Stimulated activated CD4-positive, alpha-beta T cell treated with anti-CD3 and anti-CD28 coated beads, Interleukin-1b, Interleukin-23, amount 100 ng/mL, for 4 hours (primary cell): ENCODE measurements at places on chromosomes 16 and 17.

- no peak for DNase-seq
These were observed 8.6 kb upstream of the ENPP7 start for GRCh38 chr17:79721993-79722671.

GRCh38 chr16:10410469-10410868, 24.6 kb downstream of the ATF7IP2 start:
- no peak for DNase-seq

- DNase-seq: no peak
These were observed 2.0 kb upstream of the KRTAP2-1 start for GRCh38 chr17:41049110-41049509.

- DNase-seq: no peak
These were observed 4.7 kb upstream of the CHD3 start for GRCh38 chr17:7883781-7884386.

DNA sequence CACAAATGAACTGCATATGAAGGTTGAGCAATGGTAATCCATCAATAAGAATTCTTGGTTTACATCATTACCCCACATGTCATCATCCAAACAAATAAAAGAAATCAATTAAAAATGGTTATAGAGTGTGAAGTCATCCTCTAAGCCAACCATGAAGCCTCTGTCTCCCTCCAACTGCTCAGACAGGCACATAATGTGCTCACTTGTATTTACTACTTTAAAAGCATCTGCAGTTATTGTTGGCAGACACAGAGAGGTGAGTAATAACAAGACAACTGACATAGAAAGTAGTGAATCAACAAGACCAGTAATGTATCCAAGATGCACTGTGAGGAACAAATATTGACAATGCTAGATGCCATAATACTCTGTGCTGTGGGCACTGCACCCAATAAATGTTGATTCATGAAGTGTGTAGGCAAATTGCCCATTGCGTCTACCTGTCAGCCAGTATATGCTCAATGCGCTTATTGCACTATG, 20.0 kb downstream of the ADAMTS18 start:
- DNase-seq: no peak

DNA sequence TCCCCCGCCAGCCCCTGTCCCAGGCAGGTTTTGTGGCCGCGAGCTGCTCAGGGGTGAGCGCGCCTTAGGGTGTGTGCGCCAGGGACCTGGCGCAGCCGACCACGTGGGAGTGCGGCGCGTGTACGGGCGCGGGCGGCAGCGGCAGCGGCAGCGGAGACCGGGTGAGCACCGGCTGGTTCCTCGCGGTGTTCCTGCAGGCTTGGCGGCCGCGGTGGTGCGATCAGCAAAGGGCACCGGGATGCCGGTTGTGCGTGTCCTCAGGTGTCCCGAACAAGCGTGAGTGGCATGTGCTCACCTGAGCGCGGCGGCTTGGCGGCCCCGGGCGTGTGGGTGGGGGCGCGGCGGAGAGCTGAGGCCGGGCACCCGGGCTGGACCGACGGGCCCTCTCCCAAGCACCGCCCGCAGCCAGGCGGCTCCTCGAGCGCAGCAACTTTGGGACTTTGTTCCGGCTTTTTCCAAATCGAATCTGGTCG, 381 bp upstream of the HSD11B2 start:
- DNase-seq: peak; percentile 45

GRCh38 chr16:12358898-12359297, 382.4 kb downstream of the SNX29 start:
- no peak for DNase-seq

DNA sequence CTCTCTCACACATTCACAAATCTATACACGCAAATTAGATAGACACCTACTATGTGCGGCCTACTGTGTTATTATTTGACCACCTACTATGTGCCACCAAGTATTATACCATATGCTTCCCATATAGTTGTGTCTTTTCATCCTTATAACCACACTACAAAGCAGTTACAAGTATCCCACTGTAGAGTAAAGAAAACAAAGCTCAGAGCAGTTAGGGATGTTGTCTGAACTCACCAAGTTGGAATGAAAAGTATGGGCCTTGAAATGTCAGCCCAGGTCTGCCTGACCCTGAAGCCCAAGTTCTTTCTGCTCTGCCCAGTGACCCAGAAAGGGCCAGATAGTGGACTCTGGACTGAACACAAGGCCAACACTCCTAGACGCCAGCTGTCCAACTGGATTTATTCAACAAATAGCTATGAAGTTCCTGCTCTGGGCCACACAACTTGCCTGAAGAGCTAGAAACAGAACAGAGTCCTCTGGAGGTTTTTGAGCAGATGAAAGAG, 8.5 kb downstream of the KRT37 start:
- DNase-seq: no peak

DNA sequence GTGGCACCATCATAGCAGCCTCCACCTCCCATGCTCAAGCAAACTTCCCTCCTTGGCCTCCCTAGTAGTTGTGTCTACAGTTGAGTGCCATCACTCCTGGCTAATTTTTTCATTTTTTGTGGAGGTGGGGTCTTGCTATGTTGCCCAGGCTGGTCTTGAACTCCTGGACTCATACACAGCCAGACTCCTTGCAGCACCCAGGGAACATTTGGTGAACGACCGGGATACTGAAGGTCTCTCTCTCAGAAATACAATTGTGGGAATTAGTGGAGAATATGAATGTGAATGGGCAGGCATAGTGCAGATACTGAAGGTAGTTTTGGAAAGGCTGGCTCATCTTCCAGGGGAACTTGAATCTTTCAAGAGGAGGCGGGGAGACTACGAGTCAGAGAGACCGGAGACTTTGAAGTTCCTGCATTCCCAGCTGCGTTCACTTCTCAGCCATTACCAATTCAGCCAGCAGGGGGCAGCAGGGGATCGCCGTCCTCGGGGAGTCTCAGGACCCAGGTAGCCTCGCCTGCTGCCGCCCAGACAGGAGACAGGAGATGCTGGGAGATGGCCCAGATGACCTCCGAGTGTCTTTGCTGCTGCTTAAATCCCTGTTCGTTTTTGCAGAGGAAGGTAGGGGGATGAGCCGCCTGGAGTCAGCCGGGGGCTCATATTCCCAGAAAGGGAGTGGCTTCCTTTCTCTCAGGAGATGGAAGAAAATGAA, 68.6 kb downstream of the HAPSTR1 start:
- DNase-seq: no peak

DNA sequence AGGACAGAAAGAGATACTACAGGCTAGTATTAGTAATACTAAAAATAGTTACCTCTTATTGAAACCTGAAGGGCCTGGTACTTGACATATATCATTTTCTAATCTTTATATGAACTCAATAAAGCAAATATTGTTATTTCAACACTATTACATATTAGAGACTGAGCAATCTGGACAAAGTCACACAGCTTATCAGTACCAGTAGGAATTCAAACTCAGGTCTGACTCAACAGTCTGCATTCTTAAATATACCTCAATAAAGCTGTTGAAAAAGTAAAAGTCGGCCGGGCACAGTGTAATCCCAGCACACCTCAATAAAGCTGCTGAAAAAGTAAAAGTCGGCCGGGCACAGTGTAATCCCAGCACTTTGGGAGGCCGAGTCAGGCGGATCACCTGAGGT, 67.4 kb downstream of the KANSL1 start:
- no peak for DNase-seq

GRCh38 chr17:44540246-44541084, 16.8 kb upstream of the FZD2 start:
- no peak for DNase-seq

- no peak for DNase-seq
These were observed 5.2 kb upstream of the OR1F1 start for GRCh38 chr16:3182608-3183444.

DNA sequence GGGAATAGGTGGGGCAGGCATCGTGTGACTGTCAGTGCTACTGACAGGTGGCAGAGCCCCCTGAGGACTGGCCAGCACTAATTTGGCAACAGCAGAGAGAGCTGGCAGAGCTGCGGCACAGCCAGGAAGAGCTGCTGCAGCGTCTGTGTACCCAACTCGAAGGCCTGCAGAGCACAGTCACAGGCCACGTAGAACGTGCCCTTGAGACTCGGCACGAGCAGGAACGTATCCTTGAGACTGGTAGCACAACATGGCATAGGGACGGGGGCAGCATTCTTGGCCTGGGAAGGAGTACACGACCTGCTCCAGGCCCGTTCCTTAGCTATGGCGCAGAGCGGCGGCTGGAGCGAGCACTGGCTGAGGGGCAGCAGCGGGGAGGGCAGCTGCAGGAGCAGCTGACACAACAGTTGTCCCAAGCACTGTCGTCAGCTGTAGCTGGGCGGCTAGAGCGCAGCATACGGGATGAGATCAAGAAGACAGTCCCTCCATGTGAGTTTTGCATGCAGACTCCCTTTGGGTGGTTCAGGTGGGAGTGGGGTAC, 3.0 kb upstream of the NRN1L start:
- no peak for DNase-seq

DNA sequence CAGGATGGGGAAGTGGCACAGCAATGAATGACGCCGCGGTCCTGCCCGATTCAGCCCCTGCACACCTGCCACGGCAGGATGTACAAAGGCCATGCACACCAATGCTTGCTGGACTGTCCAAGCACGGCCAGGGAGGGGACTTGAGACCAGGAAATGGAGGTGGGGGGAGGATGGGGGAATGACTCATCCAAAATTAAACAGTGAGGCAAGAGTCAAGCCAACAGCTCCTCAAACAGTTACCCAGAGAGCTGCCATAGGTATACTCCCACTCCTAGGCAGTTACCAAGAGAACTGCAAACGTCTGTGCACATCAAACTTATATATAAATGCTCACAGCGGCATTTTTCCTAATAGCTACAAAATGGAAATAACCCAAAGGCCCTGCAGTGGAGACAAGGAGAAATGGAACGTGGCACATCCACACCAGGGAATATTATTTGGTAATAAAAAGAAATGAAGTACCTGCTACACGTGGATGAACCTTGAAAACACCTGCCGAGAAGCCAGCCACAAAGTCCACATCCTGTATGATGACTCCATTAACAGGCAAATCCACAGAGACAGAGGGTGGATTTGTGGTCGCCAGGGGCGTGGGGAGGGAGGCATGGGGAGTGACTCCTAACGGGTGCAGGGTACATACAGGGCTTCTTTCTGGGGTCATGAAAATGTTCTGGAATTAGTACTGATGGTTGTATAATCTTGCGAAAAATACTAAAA, 54.1 kb downstream of the VAC14 start:
- DNase-seq: no peak

DNA sequence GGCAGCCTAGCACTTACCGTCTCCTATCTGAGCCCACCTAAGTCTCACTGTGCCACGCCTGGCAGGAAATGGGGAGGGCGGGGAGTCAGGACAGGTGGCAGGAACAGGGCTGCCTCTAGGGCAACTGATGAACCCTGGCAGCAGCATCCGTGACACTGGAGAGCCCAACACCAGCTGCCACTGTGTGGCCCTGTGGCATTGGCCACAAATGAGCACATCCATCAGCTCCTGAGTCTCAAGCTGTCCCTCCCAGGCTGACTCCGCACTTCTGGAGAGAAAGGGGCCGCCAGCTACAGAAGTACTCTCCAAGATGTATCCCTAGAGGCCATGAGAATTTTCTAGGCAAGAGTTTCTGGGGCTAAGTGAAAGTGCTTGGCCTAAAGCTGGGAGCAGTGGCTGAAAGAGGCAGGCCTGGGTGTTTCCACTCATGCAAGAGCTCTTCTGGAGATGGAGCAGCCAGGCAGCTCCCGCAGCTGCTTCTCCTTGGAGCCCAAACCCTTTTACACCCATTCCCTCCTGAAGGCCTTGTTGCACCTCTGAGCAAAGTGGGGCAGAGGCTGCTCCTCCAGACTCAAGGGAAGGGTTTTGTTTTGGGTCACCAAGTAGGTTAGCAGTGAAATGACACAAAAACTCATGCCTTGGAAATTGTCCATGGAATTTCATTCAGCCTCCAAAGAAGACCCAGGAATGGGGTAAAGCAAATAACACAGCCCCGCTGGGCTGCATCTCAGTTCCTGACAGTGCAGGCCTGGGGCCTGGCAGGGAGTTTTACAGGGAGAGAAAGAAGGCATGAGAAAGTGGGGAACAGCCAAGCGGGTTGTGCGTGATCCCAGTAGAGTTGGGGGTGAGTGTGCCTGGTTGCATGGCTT, 25.8 kb downstream of the PEMT start:
- DNase-seq: no peak

- DNase-seq: peak; percentile 63
These were observed 334.5 kb downstream of the SEC14L1 start for GRCh38 chr17:77475016-77475976.

DNA sequence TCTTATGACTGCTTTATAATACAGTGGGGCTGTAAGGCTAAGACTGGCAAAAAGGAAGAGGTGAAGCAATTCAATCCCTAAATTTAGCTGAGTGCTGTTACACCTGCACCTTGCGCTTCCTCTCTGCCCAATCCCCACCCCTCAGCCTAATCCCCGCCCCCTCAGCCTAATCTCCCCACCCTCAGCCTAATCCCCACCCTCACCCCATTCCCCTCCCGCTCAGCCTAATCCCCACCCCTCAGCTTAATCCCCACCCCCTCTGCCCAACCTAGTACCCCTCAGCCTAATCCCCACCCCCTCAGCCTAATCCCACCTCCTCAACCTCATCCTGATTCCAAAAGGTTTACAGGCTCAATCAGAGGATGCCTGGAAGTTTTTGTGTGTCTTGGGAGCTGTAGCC, 155.5 kb downstream of the PMP22 start:
- no peak for DNase-seq

- no peak for DNase-seq
These were observed 58.0 kb downstream of the ASIC2 start for GRCh38 chr17:33234930-33235685.

DNA sequence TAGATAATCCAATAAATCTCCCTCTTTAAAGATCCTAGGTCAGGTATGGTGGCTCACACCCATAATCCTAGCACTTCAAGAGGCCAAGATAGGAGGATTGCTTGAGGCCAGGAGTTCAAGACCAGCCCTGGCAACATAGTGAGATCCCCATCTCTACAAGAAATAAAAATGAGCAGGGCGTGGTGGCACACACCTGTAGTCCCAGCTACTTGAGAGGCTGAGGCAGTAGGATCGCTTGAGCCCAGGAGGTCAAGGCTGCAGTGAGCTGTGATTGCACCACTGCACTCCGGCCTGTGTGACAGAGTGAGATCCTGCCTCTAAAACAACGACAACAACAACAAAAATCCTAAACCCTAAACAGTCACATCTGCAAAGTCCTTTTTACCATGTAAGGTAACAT, 2.0 kb upstream of the CCL22 start:
- DNase-seq: no peak

- DNase-seq: no peak
These were observed 62.3 kb downstream of the CYB5B start for GRCh38 chr16:69486724-69487123.

- DNase-seq: no peak
These were observed 113.5 kb upstream of the RPL38 start for GRCh38 chr17:74089869-74090464.
